Purkinje cell (primary cell): ENCODE measurements at places on chromosomes 11 and 22. TPM values are rescaled to one million over a fixed set of nuclear protein-coding genes. Genes with fewer than 3 reads are reported as not detected.

The VWA5A gene
- polyA plus RNA-seq, result 0.64 and 7.6 TPM in 2 replicates

The MPPED2 gene
- 6.8 and 13.2 TPM in 2 replicates for polyA plus RNA-seq

The NELL1 gene
- 74.2 and 76.9 TPM in 2 replicates for polyA plus RNA-seq

The C11orf16 gene
- not detected in 2 replicates for polyA plus RNA-seq

The OR52I1 gene
- not detected in 2 replicates for polyA plus RNA-seq

The DAGLA gene
- polyA plus RNA-seq, result 3.7 and 5.1 TPM in 2 replicates

The NDUFS3 gene
- 180 and 237 TPM in 2 replicates for polyA plus RNA-seq

The TEAD1 gene
- polyA plus RNA-seq, result 3.6 and 5.2 TPM in 2 replicates

The KRTAP5-10 gene
- not detected in 2 replicates for polyA plus RNA-seq

The OR52A1 gene
- polyA plus RNA-seq, result not detected in 2 replicates

The MMP27 gene
- polyA plus RNA-seq, result not detected in 2 replicates

The TRIM21 gene
- 2.8 and 4.3 TPM in 2 replicates for polyA plus RNA-seq

The MS4A12 gene
- polyA plus RNA-seq, result not detected in 2 replicates

The TXN2 gene
- 78.1 and 107 TPM in 2 replicates for polyA plus RNA-seq

The RFPL1 gene
- not detected in 2 replicates for polyA plus RNA-seq

The MISFA gene
- polyA plus RNA-seq, result 2.6 and 3.8 TPM in 2 replicates

The ZDHHC24 gene
- 3.7 and 4.8 TPM in 2 replicates for polyA plus RNA-seq

The ELFN2 gene
- 0.14 and 0.19 TPM in 2 replicates for polyA plus RNA-seq

The RTCB gene
- polyA plus RNA-seq, result 34.5 and 56.1 TPM in 2 replicates

The MRPL40 gene
- polyA plus RNA-seq, result 69.6 and 78.9 TPM in 2 replicates
